Ascending aorta (tissue), 2 donors: ENCODE measurements at places on chromosomes 3 and 15.

DNA sequence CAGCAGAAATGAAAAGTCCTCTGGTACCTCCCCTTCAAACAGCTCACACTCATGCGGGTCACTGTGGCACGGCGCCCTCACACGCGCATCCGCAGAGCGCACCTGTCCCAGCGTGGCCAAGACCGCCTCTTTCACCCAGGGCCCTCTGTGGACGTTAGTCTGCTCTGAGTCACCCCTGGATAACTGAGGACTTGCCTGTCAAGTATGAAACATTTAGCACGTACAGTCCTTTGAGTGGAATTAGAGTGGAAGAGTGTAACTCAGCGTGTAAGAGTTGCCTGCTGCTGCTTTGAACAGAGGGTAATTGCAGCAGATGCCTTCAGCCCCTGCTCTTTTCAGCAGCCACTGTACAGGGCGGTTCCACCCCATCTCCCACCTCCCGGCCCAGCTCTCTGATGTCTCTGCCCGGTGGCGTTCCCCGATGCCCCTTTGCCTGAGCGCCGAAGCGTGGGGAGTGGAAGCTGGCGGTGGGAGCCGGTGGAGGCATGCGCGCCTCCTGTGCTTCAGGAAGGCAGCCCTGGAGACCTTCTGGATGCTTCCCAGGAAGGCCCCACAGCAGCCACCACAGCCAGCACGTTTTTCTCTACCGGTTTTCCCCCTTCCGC lies 23.0 kb downstream of the CPN2 start:
- DNase-seq, result no peak

GRCh38 chr3:49533031-49533430 lies 21.2 kb upstream of the BSN start:
- no peak for DNase-seq

DNA sequence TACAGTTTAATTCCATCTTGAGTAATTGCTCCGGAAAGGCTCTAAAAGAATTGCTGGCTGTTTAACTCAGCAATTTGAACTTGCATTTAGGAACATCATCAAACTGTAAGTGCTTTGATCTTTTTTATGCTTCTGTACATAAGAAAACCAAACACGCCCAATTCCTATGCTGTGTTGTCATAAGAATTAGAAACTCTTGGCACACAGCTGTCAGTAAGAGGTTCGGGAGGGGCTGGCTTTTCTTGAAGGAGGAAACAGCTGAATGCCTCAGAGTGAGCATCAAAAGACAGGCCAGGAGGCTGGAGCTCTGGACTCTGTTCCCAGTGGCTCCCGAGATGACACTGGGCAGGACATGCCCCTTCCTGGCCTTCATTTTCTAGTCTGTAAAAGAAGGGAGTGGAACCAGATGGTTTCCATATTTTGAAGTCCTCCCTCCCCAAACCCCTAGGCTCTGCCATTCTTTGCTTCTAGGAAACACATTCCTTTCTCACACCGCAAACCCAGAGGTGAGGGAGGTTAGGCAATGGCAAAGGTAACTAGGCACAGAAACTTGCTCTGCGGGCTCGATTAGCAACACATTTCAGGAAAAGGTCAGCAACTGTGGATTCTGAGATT lies 73.7 kb upstream of the DLG1 start:
- no peak for DNase-seq

DNA sequence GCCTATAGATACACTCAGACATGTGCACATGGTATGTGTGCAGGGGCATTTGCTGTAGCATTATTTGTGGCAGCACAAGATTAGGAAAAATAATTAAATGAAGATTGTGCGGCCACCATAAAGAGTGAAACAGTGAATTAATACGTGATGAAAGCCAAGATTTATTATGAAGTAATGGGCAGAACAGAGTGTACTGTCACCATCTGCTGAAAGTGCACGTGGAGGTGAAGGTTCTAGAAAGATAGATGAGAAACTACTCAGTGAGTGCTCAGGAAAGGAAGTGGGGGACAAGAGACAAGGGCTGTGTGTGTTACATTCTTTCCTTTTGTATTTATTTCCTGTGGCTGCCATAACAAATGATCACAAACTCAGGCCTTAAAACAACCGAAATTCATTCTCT lies 246.1 kb upstream of the ATP10A start:
- DNase-seq, result no peak

DNA sequence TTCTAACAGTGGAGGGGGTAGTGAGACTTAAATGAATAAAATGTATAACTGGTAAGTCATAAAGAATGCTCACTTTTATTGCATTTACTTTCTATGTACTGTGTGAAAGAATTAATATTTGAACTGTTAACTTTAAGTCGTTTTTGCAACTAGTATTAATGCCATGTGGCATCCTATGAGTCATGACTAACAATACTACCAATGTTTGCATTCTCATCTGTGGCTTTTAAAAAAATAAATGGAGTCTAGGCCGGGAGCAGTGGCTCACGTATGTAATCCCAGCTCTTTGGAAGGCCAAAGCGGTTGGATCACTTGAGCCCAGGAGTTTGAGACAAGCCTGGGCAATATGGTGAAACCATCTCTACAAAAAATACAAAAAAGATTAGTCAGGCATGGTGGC lies 5.2 kb downstream of the C3orf49 start:
- DNase-seq, result no peak

DNA sequence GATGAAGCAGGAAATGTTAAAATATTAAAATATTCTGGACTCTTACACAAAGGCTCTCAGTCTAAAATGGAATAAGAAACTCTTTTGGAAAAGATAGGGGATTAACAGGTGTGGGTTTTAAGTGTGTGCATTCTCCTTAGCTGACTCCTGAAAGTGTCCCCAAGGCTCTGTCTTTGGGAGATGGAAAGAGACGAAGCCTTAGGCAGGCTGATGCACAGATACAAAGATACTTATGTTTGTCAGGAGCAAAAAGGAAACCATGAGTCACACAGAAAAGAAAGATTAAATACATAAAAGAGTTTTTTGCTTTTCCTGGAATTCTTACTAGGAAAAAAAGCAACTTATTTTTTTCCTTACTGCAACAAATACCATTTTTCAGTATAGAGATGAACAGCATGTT lies 23.8 kb upstream of the ABI3BP start:
- DNase-seq, result no peak

- DNase-seq, result no peak
Measured at GRCh38 chr3:31354373-31354772, 178.4 kb upstream of the STT3B start.

GRCh38 chr3:125402639-125403038 lies 27.5 kb upstream of the ZNF148 start:
- DNase-seq, result no peak

- DNase-seq, result no peak
Measured at GRCh38 chr15:45117308-45118130, 3.4 kb downstream of the DUOXA2 start.

DNA sequence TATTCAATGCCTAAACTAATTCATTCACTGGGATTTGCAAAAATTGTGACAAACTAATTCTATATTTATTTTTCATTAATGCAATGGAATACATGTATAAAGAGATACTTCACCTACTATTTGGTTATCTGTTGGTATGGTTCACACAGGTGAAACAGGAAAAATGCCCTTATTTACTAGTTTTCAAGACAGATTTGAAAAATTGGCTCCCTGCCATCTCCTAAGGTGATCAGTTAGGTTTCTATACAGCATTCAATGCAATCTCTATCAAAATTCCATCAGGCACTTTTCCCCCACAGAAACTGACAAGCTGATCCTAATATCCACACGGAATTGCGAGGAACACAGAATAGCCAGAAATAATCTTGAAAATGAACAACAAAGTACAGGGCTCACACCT lies 101.1 kb downstream of the DLG1 start:
- no peak for DNase-seq

GRCh38 chr3:27720899-27721716 lies 1.0 kb downstream of the EOMES start:
- no peak for DNase-seq
